ENCODE measurements at places on chromosomes 4 and X. TPM values are rescaled to one million over a fixed set of nuclear protein-coding genes. Genes with fewer than 3 reads are reported as not detected.

Gene CXorf49
- total RNA-seq: not detected

Gene TMPRSS11F
- total RNA-seq: not detected

Gene CENPC
- total RNA-seq: 55.1 TPM

Gene CSAG1
- total RNA-seq: not detected

Gene CSAG3
- not detected for total RNA-seq

Gene DUX4
- not detected for total RNA-seq

Gene AFM
- total RNA-seq: not detected

Gene HGFAC
- total RNA-seq: 8.8 TPM

Gene AKAP14
- not detected for total RNA-seq

Gene MAGEH1
- total RNA-seq: 79.5 TPM

Gene TBC1D9
- total RNA-seq: 69.5 TPM

Gene DIPK2B
- total RNA-seq: 2.2 TPM

Gene C4orf51
- not detected for total RNA-seq

Gene HSD17B13
- 0.94 TPM for total RNA-seq

Gene NFXL1
- 26.0 TPM for total RNA-seq

Gene SRPX2
- total RNA-seq: 0.31 TPM

Gene RLIM
- total RNA-seq: 91.7 TPM

Gene TBC1D8B
- 1.3 TPM for total RNA-seq

Gene ESX1
- not detected for total RNA-seq

Gene SMARCA1
- total RNA-seq: 80.1 TPM

Gene FABP2
- total RNA-seq: not detected

Gene DKK2
- total RNA-seq: 1.3 TPM

Gene ZNF630
- 8.8 TPM for total RNA-seq

Gene SLITRK4
- total RNA-seq: 41.3 TPM

Gene CYLC1
- not detected for total RNA-seq

Gene MAGEA9B
- not detected for total RNA-seq

Gene BCAP31
- total RNA-seq: 43.8 TPM

Gene CENPVL2
- 2.5 TPM for total RNA-seq

Gene UGT2A1
- total RNA-seq: not detected
